ENCODE measurements at places on chromosomes 3 and 15.

- no peak for DNase-seq
Observed at GRCh38 chr3:157417247-157417646, 19.4 kb upstream of the PTX3 start.

DNA sequence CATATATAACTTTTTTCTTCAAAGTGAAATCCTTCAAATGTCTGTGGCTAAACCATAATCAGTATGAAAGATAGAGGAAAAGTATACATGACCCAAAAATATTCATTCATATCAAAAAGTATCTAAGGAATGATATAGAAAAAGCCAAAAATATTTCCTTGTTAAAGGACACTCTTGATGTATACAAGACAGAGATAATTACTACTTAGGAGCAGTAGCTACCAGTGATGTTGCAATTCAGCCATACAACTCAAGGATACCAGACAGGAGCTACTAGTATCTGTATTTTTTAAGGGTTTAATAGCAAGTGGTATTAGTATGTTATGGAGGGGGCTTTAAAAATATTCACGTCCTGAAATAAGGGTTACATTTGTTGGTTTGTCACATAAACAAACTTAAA, 37.0 kb downstream of the FBXL22 start:
- DNase-seq = no peak

DNA sequence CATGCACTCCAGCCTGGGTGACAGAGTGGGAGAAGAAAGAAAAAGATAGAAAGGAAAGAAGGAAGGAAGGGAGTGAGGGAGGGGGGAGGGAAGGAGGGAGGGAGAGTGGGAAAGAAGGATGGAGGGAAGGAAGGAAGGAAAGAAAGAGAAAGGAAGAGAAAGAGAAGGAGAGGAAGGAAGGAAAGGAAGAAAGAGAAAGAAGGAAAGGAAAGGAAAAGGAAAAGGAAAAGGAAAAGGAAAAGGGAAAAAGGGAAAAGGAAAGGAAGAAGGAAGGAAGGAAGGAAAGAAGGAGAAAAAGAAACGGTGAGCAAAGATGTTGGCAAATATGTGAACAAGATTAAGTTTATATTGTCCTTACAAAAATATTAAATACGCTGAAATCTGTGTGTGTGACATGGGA, 36.2 kb upstream of the TICRR start:
- DNase-seq = no peak

DNA sequence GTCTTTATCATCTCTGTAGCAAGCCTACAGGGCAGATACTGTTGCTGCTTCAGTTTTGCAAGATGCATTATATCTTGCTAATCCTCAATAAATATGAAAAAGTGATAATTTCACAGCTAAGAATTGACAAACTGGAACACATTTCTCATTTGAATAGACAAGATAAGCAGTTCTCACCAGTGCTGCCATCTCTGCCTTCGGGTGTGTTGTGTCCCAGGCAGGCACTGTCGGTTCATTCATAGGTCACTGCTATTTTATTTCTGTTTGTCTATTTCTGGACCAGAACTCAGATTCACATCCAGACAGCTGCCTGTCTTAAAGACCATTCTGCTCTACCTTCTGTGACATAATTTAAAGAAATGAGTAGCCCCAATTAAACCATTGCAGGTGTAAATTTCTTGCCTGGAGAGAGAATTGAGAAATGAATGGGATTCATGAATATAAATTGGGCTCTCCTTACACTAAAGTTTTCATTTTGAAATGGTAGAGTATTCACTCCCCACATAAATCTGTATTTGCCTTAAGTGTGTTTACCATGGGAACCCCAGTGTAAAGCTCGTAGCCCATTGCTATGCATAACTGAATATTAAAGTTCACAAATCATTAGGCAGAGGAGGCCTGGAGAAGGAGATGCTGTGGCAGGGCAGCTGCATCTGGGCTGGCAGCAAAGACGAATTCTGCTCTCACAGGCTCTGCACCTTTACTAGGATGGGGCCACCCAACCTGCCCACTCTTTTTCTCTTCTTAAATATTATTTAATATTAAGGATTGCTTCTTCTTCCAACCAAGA, 149.9 kb downstream of the ARPP21 start:
- DNase-seq = no peak

DNA sequence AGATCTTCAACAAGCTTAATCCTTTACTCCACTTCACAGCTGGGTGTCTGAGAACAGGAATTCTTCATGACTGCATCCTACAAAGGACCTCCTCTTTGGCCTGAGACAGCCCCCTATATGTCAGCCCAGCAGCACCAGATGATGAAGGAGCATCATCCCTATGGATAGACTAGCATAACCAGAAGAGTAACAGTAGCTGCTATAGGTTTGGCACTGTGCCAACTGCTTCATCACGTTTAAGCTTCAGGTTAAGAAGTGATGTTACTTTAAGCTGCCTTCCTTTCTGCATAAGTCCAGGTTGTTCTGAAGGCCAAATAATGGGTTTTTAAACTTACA, 50.6 kb downstream of the CMSS1 start:
- no peak for DNase-seq

- no peak for DNase-seq
Observed at GRCh38 chr3:58696093-58696492, 29.5 kb upstream of the FAM3D start.

DNA sequence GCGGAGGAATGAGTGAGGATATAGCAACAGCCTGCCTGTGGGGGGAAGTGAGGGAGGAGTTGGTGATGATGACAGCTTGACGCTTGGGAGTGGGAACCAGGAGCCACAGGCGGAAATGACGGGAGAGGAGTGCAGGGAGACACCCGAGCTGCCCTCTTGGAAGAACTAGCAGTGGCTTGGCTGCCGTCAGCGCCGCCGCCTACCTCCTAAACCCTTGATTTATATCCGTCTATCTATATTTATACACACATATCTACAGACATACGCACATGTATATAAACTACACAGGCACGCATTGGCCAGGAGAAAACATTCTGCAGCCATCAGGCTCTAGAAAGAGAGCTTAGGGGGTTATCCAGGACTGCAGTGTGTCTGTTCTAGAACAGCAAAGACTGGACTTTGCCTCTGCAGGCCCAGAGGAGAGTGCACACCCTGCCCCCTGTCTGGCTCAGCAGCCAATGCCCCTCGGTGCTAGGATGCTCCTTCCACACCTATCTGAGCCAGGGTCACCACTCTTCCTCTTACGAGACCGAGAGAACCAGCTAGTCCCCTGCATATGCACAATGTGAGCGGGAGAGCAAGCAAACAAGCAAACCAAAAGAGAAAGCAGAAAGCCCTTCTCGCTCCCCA, 45.3 kb upstream of the MAGEF1 start:
- DNase-seq = no peak

GRCh38 chr3:156424758-156425157, 130.2 kb downstream of the SSR3 start:
- DNase-seq = peak; percentile 43

DNA sequence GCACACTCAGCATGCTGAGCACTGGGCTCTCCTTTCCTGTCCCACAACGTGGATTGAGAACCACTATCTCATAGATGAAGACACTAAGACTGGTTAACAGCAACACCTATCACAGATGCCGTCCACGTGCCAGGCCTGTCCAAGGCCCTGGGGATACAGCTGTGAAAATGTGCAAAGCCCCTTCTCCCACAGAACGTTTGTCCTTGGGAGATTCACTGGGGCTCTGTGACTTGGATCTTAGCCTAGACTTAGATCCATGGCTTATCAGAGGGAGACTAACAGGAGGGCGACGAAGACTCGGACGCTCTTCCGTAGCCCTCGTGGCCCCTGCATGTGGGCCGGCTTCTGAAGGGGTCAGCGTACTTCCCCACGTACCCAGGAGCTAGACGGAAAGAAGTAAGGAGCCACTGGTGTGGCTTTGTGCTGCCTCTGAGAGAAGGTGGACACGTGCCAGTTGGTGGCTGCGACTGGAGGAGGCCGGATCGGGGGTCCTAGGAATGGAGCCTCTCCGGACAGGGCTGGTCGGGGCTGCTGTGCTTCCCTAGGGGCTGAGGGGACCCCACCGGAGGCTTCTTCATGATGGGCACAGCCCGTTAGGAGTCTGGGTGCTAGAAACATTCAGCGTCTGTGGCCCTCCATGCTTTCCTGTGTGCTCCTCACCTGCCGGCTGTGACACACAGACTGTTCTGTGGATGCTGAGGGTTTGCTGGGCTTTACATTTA, 964 bp downstream of the NRROS start:
- DNase-seq = no peak

- no peak for DNase-seq
Observed at GRCh38 chr3:37489355-37489754, 315.0 kb upstream of the LRRFIP2 start.

DNA sequence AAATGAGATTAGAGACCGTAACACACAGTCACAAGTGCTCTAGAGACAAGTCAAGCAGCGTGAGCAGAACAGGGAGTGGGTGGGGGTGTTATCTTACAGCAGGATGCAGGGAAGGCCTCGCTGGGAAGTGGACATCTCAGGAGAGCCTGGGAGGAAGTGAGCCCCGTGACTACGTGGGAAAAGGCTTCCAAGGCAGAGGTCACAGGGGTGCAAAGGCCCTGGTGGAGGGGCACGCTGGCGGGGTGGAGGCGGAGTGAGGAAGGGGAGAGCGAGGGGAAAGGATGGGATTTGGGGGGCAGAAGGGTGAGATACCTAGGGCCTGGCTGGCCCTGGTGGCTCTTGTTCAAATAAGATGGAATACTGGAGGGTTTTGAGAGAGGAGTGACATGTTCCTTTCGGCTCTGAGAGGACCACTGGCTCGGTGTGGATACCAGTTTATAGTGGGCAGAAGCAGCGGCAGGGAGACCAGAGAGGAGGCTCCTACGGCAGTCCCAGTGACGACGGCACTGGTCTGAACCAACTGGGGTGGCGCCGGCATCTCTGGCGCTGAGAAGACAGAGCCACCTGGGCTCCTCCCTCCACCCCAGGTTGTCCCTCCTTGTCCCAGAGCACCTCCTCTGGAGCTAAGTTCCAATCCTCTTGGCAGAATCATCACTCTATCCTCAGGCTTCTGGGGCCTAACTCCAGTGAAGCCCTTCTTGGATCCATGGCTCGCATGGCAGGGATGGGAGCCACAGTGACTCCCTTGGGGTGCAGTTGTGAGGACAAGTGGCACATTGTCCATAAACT, 266.2 kb upstream of the LYSMD4 start:
- no peak for DNase-seq

- DNase-seq = no peak
Observed at GRCh38 chr3:128367761-128368160, 98.9 kb downstream of the DNAJB8 start.

- peak; percentile 39 for DNase-seq
Observed at GRCh38 chr3:154758109-154758868, 321.8 kb upstream of the MME start.

DNA sequence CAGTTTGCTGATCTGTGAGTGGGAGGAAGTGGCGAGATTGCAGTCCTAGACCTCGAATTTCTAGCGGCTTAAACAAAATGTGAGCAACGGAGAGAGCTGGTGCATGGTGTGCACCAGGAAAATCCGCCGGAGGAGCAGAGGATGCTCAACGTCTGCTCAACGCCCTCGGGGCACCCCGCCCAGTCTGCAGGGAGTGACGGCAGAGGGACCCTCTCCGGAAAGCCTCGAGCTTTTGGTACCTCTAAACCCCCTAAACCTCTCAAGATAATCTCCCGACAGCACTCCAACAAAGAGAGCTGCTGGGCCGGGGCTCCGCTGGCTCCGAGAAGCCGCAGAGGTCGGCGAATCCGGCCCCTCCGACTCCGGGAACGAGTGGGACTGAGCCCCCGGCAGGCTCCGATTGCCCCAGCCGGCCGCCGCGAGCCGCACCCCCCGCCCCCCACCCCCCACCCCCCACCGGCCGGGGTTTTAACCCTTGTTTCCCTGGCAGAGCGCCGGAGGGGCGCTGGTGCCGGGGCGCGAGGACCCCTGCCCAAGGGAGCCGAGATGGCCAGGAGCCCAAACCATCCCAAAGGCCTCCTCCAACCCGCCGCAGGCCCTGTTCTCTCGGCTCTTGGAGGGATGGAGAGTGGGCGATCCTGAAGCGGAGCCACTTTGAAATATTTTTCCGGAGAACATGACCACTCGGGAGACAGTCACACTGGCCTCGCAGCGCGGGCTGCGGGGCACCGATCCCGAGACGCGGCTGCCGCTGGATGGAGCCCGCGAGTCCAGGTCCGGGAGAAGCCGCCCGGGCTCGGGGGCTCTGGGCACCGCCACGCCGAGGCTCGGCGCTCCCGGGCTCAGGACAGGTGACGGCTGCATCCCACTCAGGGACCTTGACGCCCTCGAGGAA, 1.5 kb downstream of the MEGF11 start:
- DNase-seq = peak; percentile 30

GRCh38 chr3:3907023-3907422, 107.8 kb downstream of the LRRN1 start:
- no peak for DNase-seq

- DNase-seq = no peak
Observed at GRCh38 chr3:190644766-190645165, 130.9 kb downstream of the IL1RAP start.

GRCh38 chr3:187454085-187454815, 86.1 kb downstream of the RTP4 start:
- no peak for DNase-seq
